ENCODE measurements at places on chromosomes 2 and 18.
A peak's percentile ranks its signal among the peaks of the same experiment; 100 is the strongest.

- DNase-seq, result no peak
Measured at GRCh38 chr18:25686960-25687500, 335.1 kb upstream of the ZNF521 start.

DNA sequence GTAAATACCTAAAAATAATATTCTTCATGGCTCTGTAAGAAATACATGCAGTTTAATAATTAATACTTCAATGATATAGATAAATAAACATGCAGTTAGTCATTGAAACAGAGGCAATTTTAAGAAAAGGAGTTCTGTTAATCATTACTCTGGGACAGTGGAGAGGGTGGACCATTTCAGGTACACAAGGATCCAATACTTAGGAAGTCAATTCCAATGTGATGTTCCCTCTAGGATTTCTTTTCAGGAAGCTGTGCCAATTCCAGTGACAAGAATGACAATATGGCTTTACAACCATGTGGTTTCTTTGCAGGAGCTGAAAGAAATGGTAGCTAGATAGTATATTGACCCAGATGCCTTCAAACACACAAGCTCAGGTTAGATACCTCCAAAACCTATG, 175.8 kb upstream of the NETO1 start:
- no peak for DNase-seq

- DNase-seq, result no peak
Measured at GRCh38 chr2:33216508-33217182, 259.8 kb upstream of the RASGRP3 start.

DNA sequence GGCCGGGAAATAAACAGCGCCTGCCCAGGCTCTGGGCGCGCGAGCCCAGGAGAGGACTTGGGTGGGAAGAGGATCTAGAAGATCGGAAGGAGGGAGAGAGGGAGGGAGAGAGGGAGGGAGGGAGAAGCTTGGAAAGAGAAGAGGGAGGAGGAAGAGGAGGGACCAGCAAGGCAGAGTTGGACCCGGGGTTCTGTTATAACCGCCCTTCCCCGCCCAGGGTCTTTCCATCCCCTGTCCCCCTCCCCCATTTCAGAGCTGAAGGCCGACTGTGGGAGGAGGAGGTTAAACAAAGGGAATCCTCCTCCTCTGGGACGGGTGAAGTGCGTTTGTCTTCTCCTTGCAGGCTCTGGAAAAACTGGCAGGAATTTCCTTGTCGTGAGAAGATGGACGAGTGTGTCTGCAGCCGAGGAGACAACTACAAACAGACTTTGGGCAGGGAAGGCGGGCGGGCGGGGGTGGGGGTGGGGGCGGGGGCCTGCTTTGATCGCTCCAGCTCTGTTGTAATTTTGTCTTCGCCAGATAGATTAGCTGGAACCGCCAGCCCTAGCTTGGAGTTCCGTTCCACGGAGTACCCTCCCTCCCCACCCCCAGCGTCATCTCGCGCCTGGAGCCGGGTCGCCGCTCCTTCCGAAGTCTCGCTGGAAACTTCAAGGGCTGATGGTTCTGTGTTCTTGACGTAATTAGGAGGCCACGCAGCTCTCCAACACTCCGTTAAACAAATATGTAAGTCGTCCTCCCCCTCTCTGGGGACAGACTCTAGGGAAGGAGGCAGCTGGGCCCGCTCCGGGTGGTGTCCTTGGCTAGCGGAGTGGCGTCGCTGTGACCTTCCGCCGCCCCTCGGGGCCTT, 6.4 kb upstream of the SP9 start:
- DNase-seq, result no peak

GRCh38 chr2:186426153-186427016, 59.7 kb upstream of the ZC3H15 start:
- no peak for DNase-seq

- DNase-seq, result no peak
Measured at GRCh38 chr2:131043199-131044074, 49.8 kb downstream of the FAM168B start.

DNA sequence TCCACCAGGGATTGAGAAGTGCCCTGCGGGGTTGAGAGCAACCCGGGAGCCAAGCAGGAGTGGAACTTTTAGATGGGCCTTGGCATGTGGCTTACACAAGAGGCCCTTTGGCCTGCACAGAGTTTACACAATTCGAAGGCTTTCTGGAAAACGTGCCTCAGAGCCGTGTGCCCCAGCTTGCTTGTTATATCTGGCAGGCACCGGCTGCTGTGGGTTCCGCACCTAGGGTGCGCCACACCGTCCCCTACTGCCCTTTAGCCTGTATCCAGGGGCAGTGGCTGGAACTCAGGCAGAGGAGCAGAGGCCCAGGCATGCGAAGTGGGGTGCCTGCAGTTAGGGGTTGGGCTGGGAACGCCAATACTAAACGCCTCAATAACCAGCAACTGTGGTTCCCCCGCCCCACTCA, 32.9 kb upstream of the EDAR start:
- DNase-seq, result no peak

GRCh38 chr2:74232426-74232825, 34.0 kb downstream of the MTHFD2 start:
- no peak for DNase-seq

GRCh38 chr2:178674122-178674521, 133.1 kb downstream of the TTN start:
- DNase-seq, result no peak

GRCh38 chr2:115165529-115166109, 723.2 kb downstream of the DPP10 start:
- peak; percentile 18 for DNase-seq

GRCh38 chr2:74763962-74764428, 69.9 kb upstream of the HK2 start:
- DNase-seq, result peak; percentile 72

GRCh38 chr2:218992703-218993344, 398 bp downstream of the CRYBA2 start:
- no peak for DNase-seq

DNA sequence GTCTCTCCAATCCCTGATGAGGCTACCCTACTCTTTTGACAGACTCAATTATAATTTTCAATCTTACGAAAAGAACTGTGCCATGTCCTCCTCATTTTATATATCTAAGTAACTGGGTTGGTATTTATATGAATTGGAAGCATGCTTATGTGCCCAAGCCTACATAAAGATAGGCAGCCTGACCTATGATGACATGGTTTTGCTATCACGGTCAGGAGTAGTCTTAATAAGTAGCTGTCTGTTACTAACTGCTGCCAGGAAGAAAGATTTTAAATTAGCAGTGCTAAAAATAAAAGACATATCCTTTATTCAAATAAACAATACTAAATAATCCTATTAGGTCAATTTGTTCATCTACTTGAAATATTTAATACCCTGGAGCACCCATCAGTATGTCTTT, 102.0 kb upstream of the DTNA start:
- no peak for DNase-seq

DNA sequence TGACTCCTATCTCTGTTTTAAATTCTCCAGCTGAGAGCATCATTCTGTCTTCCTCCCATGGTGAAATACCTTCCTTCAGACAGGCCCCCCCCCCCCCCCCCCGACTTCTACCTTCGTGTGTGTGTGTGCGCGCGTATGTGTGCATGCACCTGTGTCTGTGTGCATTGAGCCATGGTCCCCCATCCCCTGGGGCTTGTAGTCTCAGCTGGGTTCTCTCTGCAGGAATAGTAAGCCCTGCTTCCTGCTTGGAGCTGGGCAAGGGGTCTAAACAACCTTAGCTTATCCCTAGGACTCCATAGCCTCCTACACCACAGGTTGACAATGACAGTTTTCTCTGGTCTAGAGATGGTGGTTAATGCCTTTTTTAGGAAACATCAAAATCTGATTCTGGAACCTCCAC, 427.5 kb upstream of the KLHL29 start:
- DNase-seq, result no peak

- DNase-seq, result no peak
Measured at GRCh38 chr18:59916746-59917145, 16.9 kb downstream of the PMAIP1 start.

DNA sequence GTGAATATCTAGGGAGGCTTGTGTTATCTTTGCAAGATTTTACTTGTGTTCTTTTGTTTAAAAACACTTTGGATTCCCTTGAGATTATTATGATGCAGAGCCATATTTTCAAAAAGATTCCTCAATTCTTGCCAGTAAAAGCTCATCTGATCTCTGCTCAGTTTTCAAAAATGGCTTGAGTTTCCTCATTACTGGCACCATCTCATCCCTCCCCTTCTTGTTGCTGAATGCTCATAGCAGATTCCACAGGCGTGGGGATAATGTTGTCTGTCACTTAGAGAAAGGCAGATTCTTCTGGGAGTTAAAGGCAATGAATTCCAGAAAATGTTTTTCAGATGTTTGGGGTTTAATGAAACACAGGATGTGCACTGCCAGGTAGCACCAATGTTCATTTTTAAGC, 170.4 kb upstream of the TANK start:
- no peak for DNase-seq

GRCh38 chr2:71609029-71609428, 155.7 kb downstream of the DYSF start:
- no peak for DNase-seq

DNA sequence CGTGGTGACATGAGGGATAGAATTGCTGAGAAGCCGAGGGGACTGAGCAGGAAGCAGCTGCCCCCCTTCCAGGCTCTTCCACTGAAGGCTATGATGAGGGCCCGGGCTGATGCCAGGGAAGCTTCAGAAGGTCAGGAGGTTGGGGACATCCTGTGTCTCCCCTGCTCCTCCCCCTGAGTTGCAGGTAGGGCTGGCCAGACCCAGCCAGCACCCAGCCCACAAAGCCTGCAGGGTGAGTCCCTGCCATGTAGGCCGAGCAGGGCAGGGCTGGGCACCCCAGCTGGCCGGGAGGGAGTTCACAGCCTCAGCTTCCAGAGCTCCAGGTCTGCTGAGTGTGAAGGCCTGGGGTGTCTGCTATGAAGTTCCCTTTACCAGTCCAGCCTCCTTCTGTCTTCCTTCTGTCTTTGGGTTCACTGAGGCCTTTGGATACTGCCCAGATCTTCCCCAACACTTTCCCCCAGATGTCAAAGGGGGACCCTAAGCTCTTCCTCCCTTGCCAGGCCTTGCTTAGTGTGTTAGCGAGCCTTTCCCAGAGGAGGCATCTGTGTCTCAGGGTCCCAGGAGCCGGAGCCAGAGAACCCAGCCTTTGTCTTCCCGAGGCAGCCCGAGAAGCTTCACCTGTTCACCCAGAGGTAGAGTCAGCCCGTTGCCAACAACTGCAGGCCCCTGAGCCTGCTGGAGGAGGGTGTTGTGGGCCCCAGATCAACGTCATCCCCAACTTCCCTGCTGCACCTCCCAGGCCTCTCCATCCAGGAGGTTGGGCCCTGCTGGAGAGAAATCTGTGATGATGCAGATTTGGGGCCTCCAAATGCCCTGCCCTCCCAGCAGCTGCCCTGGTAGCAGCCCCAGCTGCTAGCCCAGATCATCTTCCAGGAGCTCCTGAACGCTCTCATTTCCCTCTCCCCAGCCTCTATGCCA, 3.6 kb upstream of the NCL start:
- no peak for DNase-seq

GRCh38 chr2:10387033-10387432, 61.1 kb downstream of the ODC1 start:
- no peak for DNase-seq

DNA sequence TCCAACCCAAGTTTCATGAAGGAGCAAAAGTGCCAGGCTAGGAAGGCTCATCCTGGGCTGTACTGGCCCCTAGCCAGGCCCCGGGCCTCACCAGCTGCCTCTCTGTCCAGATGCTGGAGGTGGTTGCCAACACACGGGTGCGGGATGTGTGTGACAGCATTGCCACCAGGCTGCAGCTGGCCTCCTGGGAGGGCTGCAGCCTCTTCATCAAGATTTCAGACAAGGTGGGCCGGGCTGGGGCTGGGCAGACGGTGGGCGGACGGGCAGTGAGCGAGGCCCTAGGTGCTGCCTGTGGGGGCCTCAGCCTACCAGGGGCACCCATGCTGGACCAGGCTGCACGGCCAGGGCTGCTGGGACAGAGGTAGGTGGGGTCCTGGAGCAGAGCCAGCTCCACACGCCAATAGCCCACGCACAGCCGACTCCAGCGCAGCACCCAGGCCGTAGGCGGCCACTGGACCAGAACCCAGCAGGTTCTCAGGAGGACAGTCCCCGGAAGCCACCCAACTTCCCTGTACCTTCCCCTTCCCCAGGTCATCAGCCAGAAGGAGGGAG, 11.8 kb upstream of the GPR17 start:
- DNase-seq, result peak; percentile 46

DNA sequence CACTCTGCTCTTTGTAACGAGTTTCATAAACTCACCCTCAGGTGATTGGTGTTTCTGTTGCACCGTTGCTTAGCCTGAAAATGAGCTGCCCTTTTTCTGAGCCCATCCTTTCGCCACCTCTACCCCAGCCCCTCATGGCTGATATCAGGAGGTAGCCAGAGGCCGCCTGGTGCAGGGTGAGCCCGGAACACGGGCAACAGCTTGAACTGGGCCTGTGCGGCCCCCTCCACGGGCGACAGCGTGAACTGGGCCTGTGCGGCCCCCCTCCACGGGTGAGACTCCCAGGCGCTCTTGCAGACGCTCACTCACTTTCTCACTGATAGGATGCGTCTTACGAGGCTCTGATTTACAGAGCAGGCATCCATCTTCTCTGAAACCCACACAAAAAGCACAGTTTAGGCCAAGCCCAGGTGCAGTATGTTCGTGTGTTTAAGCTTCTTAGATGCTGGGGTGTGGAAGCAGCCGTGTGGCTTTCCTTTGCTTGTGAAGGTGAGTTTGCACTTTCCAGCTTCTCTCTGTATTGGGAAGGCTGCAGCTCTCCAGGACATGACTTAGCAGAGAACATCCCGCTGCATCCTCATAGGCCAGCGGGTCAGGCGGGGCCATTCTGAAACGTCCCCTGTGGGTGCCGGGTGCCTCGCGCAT, 83.5 kb downstream of the NFATC1 start:
- no peak for DNase-seq

GRCh38 chr2:31137211-31138036, 816 bp downstream of the GALNT14 start:
- no peak for DNase-seq

- peak; percentile 35 for DNase-seq
Measured at GRCh38 chr18:69215161-69215560, 185.5 kb upstream of the DOK6 start.

- peak; percentile 30 for DNase-seq
Measured at GRCh38 chr2:30208453-30208852, 22.9 kb upstream of the LBH start.

GRCh38 chr2:43228756-43229659, 2.6 kb upstream of the ZFP36L2 start:
- DNase-seq, result no peak

- no peak for DNase-seq
Measured at GRCh38 chr2:29962922-29963321, 41.5 kb upstream of the ALK start.

DNA sequence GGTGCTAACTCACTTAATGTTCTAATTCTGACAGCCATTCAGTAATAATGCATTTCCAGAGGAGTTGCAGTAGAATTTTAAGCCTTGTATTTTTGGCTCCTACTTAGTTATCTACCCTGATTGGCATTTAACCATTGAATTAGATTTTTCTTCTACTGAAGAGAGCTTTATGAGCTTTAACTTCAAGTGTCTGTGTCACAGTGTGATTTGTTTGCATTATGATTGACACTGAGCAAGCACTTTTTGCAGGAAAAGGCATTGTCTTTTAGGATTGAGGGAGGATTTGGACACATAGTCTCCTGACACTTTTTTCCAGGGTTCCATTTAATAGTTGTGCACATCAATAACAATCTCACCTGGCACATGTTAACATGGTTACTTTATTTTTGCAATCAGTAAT, 26.7 kb downstream of the LYPD6 start:
- no peak for DNase-seq

- no peak for DNase-seq
Measured at GRCh38 chr2:172374318-172375240, 52.8 kb upstream of the ITGA6 start.

- no peak for DNase-seq
Measured at GRCh38 chr2:69080071-69080470, 67.1 kb downstream of the ANTXR1 start.
